ENCODE measurements at places on chromosomes 6 and 20.

GRCh38 chr6:72560721-72561593 is 60.9 kb upstream of the KCNQ5 start:
- no peak for DNase-seq

- no peak for DNase-seq
Observed at GRCh38 chr20:44284032-44284431, 27.0 kb downstream of the FITM2 start.

DNA sequence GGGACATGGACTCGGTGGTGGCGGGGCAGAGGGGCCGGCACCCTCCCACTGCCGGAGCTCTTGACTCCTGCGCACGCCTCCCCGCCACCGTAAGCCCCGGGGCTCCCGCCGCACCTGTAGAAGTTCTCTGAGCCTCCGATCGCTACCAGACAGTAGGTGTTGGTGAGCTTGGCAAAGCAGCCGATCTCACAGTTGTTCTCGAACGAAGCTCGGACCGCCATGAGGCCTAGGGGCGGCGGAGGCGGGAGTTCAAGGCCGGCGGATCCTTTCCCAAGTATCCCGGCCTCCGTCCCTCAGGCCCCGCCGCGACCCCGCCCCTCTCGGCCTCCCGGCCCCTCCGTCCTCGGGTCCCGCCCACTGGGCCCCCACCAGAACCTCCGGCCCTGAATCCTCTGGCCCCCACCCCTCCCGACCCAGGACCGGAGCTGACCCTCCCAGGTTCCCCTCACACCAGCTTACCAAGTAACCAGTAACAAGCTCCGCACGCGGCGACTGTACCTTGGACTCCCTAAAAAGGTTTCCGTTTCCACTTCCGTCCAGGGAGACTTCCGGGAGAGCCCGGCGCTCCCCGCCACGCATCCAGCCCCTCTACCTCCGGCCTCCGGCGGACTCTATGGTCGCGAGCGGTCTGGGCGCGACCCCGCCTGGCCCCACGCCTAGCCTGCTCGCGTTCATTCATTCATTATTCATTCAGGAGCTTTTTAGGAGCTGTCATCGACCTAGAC is at the start of gene EIF6:
TSS of gene EIF6 (minus strand) at position 506 of the 725 bp plus-strand sequence. CDS start at position 221, 285 bp downstream.
- peak; percentile 87 for DNase-seq

DNA sequence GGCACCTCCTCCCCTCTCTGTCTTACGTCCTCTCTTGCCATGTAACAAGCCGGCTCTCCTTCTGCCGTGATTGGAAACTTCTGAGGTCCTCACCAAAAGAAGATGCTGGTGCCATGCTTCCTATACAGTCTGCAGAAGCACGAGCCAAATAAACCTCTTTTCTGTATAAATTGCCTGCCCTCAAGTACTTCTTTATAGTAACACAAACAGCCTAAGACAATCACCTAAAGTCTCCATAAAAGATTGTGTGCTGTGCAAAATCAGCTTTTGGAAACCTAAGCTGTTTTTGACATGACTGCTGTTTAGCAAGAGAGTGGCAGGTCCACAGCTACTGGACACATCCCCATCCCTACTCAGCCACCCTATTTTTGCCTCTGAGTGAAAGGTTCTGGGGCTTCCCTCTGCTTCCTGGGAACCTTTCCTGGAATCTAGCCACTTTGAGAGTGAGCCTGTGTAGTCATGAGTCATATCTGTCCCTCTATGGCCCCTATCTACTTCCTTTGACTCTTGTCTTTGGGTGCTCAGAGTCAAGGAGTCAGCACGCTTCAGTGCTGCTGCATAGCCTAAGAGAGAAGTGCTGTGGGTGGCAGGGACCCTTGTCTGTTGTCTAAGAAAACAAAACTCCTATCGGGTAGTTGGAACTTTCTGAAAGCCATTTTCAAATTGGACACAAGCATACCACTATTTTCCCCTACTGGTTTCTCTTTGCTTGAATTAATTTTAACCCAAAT is 110.0 kb downstream of the PPP1R14C start:
- DNase-seq: no peak

DNA sequence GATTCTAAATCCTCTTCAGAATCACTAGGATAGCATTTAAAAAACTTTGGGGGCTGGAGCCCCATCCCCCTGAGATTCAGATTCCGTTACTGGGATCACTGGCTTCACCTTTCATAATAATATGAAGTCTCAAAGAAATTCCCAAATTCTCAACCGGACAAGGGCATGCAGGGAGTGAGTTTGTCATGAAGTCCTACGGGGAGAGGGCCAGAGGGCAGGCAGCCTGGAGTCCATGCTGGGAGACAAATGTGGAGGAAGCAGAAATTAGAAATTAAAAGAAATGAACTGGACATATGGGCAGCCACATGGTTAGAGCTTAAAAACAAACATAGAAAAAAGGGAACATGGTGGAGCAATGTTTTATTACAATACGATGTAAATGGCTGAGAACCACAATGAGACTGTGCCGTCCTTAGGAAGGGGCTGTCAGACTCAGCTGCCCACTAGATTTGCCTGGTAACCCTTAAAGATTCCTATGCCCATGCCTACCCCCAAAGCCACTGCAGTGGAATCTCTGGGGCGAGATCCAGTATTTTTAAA is 142.6 kb downstream of the CEBPB start:
- no peak for DNase-seq

GRCh38 chr20:2133318-2134183 is 31.9 kb downstream of the STK35 start:
- DNase-seq: no peak

DNA sequence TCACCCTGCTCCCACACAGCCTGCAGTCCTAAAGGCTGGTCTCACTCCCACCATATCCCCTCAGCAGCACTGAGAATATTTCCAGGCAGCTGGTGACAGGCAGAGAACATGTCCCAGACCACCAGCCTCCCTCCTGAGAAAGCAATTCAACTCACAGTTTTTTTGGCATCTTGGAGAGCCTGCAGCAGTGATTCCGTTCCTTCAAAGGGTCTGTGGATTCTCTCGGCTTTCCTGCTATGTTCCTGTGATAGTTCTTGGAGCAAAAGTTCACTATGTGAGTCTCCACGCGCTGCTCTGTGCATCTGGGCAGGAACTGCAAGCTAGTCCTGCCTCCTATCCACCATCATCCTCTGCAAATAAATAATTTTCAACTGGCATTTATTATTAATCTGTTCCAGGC is 448.3 kb upstream of the HSF2 start:
- DNase-seq: no peak

- DNase-seq: no peak
Observed at GRCh38 chr6:114085211-114085610, 114.3 kb upstream of the HDAC2 start.
